ENCODE measurements at places on chromosomes 13 and 19.

- no peak for DNase-seq
These were observed 162.6 kb downstream of the TEX29 start for GRCh38 chr13:111482806-111483620.

DNA sequence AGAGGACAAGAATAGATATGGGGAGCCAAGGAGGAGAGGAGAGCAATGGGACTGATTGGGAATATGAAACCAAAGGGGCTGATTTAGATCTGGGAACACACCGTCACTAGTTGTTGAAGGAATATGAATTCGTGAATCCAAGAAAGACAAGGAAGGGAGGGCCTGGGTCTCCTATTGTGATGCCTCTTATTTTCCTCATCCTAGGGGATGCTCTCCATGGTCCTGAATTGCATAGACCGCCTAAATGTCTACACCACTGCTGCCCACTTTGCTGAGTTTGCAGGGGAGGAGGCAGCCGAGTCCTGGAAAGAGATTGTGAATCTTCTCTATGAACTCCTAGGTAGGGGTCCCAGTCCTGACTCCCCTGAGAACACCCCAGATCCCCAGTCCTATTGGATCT, 21.5 kb downstream of the RYR1 start:
- DNase-seq = no peak

- no peak for DNase-seq
These were observed 37.4 kb downstream of the TMEM255B start for GRCh38 chr13:113796211-113796963.

DNA sequence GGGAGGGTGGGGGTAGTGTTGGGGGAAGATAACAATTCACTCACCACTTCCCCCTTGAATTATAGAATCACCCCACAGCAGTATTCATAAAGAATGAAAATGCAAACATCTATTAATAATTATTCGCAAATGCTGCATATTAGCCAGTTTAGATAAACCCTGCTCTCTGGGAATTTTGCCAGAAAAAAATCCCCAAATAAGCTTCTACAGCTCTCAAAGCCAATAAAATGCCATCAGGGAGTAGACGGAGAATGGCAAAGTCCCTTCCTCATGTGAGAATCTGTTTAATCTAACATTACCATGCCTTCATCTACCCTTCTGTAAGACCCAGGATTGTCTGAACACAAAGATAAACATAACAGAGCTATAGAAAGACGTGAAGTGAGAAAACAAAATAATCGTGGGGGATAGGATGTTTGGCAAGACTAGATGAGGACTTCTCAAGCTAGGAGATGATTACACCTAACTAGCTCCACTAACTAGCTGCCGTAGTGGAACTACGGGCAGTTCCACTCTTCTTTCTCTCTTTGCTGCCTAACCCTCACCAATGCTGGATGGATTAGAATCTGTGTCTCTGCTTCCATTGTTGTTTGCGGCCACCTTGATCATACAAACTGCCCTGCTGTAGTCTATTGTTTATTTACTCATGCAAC, 32.4 kb upstream of the CACNA1A start:
- DNase-seq = no peak

- no peak for DNase-seq
These were observed 13.6 kb downstream of the POLR1D start for GRCh38 chr13:27635266-27635665.

DNA sequence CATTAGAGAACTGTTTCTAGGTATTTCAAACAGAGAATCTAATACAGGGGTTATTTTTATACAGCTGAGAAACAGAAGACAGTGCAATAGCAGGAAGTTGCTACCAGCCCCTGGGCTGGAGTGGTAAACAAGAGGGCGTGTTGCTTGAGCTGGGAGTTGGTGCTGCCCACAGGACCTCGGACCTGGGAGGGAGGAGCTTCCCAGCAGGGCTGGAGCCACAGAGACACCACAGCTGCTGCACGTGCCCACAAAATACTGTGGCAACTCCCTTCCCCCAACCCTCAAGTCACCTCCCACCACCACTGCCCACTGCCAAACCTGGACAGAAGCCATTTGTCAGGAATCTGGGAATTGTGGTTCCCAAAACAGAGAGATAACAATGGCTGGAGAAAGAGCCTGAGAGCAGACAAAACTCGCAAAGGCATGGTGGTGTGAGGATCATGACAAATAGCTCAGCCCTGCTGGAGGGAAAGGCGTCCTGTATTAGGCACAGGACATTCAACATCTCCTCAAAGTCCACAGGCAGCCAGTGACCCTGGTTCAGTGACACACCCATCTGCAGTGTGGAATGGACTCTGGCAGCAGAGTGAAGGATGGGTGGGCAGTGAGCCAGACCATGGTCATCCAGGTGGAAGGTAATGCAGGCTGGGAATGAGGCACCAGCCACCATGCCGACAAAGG, 57.2 kb downstream of the SPATA13 start:
- no peak for DNase-seq

GRCh38 chr19:6471076-6471475, 7.0 kb downstream of the CRB3 start:
- no peak for DNase-seq

DNA sequence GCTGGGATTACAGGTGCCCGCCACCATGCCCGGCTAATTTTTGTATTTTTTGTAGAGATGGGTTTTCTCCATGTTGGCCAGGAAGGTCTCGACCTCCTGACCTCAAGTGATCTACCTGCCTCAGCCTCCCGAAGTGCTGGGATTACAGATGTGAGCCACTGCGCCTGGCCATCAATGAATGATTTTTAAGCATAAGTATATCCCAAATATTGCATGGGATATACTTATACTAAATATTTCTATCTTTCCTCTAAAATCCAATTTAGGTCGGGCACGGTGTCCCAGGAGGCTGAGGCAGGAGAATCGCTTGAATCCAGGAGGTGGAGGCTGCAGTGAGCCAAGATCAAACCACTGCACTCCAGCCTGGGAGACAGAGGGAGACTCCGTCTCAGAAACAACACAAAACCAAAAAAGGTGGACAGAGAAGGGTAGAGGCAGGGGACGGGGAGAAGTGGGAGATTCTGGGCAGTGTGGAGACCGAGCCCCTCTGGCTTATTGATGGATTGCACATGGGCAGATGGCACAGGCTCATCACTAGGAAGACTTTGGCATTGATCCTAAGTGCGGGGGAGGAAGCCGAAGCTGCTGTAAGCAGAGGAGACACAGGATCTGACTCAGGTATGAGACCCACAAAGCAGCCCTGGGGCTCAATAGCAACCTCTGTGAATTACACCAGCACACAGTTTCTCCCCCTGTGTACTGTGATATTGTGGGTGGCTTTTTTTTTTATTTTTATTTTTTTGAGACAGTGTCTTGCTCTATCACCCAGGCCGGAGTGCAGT, 13.5 kb downstream of the ARRDC5 start:
- DNase-seq = no peak

DNA sequence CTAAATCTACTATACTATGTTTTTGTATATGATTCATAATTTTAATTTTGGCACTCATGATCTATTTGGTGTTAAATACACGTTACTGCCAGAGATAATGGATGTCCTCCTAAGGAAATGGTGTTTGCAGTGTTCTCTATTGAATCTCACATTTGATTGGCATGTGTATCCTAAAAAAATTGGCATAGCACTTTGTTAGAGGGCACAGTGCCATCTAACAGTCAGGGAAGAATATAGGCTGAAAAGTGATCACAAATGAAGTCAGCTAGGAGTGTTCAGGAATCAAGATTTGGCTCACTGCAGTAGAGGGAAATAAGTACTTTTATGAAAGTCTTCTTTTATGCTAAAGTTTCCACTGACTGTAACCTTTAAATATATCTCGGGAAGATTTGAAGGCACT, 624.6 kb downstream of the GPC6 start:
- DNase-seq = no peak

- DNase-seq = no peak
These were observed 46.5 kb downstream of the DNAJC3 start for GRCh38 chr13:95723438-95723837.

- no peak for DNase-seq
These were observed 534 bp upstream of the HPN start for GRCh38 chr19:35040826-35041547.

DNA sequence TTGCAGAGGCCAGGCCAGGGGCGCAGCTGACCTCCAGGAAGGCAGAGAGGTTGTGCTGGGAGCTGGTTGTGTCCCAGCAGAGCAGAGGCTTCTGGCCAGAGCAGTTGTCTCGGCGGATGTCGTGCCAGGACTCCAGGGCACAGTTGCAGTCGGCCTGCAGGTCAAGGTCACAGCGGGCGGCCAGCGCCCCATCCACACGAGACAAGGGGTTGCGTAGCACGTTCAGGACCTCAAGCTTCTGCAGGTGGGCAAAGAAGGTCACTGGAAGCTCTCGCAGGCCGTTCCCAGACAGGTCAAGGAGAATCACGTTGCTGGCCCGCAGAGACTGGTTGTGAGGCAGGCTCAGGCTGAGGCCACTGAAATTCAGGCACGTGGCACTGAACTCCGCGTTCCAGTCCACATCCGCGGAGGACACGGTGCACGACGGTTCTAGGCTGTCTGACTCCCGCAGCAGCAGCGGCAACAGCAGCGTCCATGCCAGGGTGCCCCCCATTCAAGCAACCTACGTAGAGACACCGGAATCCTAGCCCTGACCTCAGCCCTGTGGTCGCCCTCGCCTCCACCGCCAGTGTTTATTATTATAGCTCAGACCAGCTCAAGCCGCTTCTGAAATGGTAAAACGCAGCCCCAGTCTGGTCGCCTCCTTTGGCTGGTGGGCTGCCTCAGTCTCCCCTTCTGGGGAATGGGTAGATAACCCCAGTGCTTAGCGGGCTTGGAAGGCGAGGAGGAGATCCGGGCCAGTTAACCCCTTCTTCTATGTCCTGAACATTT, 766 bp downstream of the LRRC25 start:
- no peak for DNase-seq

DNA sequence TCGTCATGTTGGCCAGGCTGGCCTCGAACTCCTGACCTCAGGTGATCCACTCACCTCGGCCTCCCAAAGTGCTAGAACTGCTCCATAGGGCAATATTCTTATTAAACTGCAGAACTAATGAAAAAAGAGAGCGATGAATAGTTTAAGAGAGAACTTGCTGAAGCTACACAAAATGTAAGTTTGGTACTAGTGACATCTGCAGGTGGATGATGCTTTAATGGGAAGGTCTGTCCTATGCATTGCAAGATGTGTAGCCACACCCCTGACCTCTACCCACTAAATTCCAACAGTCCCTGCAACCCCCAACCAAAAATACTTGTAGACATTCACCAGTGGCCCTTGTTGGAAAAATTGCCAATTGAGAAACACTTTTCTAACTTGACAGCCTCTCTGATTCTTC, 117.8 kb downstream of the NALCN start:
- no peak for DNase-seq

GRCh38 chr19:30001791-30002190, 59.8 kb downstream of the URI1 start:
- DNase-seq = no peak

DNA sequence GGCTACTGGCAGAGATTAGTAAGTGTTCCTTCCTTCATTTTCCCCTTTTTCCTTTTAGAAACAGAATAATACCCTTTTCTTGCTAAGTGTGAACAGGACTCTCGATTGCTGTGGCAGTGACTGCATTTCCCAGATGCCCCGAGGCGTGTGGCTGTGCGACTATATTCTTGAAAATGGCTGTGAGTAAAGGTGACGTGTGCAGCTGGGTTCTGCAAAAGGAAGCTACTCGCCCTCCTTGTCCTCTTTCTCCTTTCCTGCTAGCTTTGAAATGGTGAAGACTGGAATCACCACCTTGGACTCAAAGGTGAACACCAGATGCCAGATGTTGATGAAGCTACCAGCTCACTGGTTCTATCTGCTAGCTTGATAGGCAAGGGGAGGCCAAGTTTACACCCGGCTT, 121.4 kb downstream of the MIPEP start:
- no peak for DNase-seq

GRCh38 chr13:46684287-46685001, 112.5 kb downstream of the ESD start:
- no peak for DNase-seq

- no peak for DNase-seq
These were observed 18.3 kb upstream of the ENOX1 start for GRCh38 chr13:43805071-43805468.

- DNase-seq = no peak
These were observed 107.4 kb downstream of the LRCH1 start for GRCh38 chr13:46660416-46660815.

DNA sequence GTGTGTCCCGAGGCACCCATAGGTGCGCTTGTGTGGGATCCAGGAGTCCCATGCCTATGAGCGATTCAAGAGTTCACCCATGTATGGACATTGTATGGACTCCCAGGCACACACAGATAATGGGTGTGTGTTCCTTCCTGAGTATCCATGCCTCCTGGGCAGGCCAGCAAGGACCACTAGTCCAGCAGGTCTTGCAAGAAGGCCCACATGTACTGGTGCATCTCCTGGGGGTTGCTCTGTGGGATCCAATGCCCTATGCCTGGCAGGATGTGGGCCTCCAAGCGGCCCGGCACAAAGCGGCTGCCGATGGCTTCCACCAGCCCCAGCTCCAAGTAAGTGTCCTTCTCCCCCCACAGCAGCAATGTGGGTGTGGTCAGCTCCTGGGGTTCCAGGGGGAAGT, 5.0 kb downstream of the EPHX3 start:
- DNase-seq = no peak

DNA sequence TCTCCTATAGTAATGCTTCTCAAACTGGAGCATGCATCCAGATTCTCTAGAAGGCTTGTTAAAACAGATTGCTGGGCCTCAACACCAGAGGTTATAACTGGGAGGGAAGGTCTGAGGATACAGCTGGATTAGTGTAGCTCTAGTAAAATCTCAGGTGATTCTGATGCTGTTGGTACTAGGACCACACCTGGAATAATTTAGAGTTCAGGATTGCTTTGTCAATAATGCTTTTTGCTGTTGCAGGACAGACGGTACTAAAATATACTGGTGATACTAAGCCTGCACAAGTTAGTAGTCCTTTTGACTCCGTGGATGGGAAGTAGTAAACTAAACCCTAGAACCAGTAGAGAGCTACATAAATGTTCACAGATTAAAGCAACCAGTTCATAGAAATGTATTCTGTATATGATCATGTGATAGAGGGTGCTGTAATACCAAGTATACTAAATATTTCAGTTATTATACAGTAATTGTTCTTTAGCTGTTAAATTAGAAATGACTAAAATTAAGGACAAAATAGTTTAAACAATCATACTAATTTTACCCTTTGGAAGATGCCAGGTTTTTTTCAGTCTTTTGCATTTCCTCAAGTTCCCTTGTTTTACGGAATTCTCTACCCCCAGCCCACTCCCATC, 258.2 kb upstream of the STARD13 start:
- no peak for DNase-seq

DNA sequence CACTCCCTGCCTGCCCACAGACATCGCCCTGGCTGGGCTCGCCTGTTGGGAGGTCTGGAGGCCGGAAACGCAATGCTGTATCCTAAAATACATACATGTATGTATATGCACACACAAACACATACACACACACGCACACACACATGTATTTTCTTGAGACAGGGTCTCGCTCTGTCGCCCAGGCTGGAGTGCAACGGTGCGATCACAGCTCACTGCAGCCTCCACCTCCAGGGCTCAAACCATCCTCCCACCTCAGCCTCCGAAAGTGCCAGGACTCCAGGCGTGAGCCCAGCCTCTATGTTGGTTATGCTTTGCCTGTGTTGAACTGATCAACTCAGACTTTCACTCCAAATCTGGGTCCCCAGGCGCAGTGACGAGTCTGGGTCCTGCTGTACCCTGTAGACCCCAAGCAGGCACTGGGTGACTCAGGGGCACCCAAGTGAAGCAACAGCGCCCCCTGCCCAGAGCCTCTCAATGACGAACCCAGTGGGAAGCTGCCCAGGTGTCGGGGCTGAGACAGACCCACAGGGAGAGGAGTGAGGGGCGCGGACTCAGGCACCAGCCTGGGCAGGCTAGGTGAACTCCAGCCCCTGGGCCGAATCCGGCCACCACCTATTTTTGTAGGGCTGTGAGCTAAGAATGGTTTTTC, 27.4 kb upstream of the CACTIN start:
- no peak for DNase-seq

- no peak for DNase-seq
These were observed 5.6 kb downstream of the SNRPA start for GRCh38 chr19:40756502-40757110.

Data from GM10248 (cell line).